Fibroblast of pulmonary artery (primary cell): ENCODE measurements at places on chromosomes 5 and 9.
A peak's percentile ranks its signal among the peaks of the same experiment; 100 is the strongest.

GRCh38 chr5:149062371-149063016 is 368 bp downstream of the SH3TC2 start:
- DNase-seq: peak; percentile 87

- DNase-seq: no peak
These were observed 584 bp downstream of the LMAN2 start for GRCh38 chr5:177350776-177351391.

GRCh38 chr5:35098214-35098613 is 50.5 kb upstream of the AGXT2 start:
- no peak for DNase-seq

DNA sequence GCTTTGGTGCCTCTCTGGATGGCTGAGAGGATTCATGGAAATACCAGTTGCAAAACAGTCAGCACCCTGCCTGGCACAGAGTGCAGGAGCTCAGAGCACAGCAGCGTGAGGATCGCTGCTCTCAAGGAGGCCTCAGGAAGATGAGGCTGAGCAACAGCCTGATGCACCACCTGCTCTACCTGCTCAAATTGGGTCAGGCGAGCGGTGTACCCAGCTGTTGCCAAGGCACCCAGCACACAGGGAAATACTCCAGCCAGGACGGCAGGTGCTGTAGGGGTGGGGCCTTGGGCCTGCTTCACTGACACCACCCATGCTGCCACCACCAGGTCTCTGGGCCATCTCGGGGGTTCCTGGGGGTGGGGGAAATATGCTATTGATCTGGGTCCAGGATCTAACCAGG is 4.3 kb downstream of the EEIG1 start:
- DNase-seq: no peak

DNA sequence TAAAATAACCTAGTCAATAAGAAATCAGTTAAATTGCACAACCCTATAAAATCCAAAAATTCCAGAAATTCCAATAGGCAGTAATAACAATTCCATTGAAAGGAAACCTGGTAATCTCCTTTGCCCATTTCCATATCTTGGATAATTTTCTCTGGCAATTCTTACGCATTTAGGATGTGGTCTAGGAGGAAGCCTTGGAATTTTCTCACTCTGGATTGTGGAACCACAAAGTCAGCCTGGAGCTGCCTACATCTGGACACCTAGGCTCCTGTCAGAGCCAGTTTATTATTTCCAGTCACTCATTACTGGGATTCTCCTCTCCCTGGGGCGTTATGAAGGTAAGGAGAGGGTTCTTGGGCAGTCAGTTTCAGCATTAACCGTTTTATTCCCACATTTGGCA is 40.3 kb upstream of the GNE start:
- DNase-seq: peak; percentile 44

GRCh38 chr9:89821081-89821480 is 216.3 kb downstream of the GADD45G start:
- DNase-seq: no peak

DNA sequence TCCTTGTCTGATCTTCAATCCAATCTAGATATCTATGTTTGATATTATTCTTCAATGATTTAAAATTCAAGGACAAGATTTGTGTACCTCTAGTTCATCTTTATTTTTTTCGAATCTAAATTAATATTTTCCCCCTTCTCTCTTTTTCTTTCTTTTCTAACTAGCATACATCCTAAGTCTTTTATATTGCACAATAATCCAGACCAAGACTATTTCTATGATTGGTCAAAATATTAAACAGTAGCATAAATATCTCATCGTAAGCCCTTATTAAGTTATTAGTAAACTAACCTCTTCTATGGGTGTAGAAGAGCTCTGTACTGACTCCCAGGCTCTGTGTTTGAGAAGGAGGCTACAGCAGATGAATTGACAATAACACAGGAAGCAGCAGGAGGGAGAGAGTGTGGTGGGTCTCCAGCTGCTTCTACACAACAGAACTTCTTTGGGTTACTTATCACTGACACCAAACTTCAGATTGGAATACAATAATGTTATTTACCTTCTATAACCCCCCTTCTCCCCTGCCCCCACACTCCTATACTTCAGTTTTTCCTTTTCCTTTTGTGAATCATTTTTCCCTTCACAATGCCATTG is 11.9 kb upstream of the PLCXD3 start:
- no peak for DNase-seq

DNA sequence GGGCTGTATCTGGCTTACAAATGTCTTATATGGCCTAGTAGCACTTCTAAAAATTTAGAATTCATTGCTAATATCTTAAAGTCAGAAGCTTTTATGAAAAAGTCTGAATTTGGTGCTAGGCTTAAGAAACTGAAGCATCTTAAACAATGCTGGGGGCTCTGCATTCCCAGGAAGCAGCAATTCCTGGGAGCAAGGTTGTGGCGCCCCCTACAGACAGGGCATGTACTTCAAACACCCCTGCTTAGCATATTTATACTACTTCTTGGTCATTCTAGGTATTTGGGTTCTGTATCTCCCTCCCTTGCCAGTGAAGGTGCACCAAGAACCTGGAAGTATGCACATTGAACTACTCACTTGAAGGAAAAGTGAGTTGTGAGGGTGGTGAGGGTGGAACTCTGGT is 64.6 kb upstream of the GRIA1 start:
- no peak for DNase-seq

GRCh38 chr5:142883025-142883424 is 112.8 kb downstream of the ARHGAP26 start:
- DNase-seq: peak; percentile 76

DNA sequence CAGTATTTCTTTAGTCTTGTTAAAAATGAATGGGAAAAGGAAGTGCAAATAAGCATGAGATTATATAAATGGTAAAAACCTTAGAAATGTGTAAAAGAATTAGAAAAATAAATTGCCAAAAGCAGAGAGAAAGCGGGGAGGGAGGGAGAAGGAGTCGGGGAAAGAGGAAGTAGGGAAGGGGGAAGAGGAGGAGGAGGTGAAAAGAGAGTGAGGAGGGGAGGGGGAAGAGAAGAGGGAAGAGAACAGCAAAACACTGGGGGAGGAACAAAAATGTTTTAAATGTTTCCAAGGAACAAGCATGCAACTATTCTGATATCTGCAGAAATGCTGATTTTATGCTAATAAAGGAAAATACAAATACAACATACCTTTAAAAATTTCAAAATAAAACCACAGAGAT is 317.5 kb downstream of the PIK3R1 start:
- DNase-seq: no peak

GRCh38 chr5:45697201-45697600 is 1.0 kb upstream of the HCN1 start:
- no peak for DNase-seq
